NK-92 treated with Interleukin-12 subunit alpha and Interleukin-12 subunit beta, amount 100 ng/mL, for 24 hours (cell line): ENCODE measurements at places on chromosomes 5 and 9.

DNA sequence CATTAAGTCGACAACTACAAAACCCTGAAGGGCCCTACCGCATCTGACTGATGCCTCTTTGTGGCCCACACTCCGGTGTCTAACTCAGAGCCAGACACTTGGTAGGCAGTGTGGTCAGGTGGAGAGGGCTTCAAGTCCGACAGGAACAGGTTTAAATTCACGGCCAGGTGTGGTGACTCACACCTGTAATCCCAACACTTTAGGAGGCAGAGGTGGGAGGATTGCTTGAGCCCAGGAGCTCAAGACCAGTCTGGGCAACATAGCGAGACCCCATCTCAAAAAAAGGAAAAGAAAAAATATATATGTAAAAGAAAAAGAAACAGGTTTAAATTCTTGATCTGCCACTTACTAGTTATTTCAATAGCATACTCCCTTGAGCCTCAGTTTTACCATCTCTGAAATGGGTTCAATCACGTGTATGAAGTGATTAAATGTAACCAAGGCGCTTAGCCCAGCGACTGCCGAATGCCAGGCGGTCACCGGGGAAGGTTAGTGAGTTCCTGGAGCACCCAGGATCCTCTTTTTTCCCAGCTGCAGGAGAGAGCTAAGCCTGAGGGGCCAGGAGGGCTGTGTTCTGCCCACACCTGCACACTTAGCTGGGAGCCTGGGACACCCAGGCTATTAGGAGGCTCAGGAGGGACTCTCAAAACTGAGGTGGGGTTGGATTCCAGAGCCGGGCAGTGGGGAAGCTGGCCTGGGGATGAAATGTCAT is 943 bp downstream of the CLTB start:
- DNase-seq, result no peak

- DNase-seq, result peak; percentile 61
Measured at GRCh38 chr9:72365525-72366256, 683 bp upstream of the ZFAND5 start.

DNA sequence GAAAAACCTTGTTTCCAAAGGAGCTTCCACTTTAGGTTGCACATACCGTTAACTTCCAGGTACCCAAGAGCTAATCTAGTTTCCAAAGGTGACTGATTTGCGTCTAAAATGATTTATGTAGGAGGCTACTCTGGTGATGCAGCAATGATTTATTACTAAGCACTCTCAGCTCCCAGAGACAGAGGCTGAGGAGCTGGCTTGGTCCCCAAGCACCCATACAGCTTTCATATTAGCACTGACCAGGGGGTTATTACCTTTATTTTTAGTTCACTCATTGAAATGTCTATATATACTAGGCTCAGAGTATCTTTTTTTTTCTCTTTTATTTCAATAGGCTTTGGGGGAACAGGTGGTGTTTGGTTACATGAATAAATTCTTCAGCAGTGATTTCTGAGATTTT is 91.2 kb upstream of the EQTN start:
- no peak for DNase-seq

- no peak for DNase-seq
Measured at GRCh38 chr9:27351438-27351837, 54.5 kb upstream of the EQTN start.

- no peak for DNase-seq
Measured at GRCh38 chr5:79225026-79225425, 10.9 kb upstream of the JMY start.

- DNase-seq, result no peak
Measured at GRCh38 chr9:2576631-2577030, 45.0 kb upstream of the VLDLR start.

- DNase-seq, result no peak
Measured at GRCh38 chr9:79384501-79384900, 187.3 kb upstream of the TLE4 start.

DNA sequence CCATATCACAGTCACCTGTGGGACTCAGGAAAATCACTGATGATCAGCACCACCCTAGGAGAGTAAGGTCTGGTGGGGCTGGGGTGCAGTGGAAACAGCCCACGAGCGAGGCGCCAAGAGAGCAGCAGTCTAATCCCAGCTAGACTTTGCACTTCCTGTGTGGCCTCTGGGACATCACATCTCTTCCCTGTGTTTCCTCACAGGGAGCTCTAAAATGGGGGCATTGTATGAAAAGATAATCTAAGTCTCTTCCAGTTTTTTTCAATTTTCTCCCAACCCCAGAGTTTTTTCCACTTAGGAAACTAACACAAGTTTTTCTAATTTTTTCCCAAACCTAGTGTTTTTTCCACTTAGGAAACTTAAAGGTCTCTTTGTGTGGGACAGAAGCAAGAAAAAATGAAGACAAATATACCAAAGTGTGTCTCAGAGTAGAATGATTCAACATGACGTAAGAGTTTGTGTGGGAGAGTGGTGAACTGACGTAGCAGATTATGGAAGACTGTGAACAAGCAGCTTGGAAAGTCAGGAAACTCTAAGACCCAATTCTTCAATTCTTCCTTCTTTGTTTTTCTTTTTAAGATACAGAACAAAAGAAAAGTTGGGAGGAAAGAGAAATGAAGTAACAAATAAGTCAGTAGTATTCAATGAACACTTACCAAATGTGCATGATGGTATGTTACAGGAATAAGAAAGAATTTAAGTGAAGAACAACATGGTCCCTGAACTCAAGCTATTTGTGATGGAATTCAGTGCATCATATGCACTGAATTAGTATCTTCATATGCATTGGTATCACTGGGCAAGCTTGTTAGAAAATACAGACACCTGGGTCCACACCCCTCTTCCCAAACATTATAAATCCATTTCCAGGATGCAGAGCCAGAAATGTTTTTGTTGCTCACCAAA is 51.3 kb downstream of the LHFPL2 start:
- DNase-seq, result no peak

GRCh38 chr9:135487281-135488012 is 7.9 kb downstream of the PPP1R26 start:
- no peak for DNase-seq

DNA sequence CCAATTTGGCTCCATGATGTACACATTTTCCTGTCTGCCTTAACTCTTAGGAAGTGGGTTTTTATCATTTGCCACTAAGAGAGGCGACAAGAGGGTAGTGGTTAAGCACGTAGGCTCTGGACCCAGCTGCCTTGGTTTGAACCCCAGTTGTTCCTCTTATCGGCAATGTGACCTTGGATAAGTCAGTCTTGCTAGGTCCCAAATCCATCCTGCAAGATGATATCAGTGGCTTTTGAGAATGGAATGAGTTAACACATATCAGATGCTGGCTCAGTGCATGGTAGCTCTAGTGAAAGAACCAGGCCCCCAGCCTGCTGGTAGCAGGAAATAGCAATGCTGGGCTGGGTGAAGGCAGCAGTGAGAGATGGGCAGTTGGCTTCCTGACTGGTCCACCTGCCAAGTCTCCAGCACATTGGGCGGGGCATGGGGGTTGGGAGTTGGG is 72.5 kb downstream of the STK10 start:
- DNase-seq, result peak; percentile 49

DNA sequence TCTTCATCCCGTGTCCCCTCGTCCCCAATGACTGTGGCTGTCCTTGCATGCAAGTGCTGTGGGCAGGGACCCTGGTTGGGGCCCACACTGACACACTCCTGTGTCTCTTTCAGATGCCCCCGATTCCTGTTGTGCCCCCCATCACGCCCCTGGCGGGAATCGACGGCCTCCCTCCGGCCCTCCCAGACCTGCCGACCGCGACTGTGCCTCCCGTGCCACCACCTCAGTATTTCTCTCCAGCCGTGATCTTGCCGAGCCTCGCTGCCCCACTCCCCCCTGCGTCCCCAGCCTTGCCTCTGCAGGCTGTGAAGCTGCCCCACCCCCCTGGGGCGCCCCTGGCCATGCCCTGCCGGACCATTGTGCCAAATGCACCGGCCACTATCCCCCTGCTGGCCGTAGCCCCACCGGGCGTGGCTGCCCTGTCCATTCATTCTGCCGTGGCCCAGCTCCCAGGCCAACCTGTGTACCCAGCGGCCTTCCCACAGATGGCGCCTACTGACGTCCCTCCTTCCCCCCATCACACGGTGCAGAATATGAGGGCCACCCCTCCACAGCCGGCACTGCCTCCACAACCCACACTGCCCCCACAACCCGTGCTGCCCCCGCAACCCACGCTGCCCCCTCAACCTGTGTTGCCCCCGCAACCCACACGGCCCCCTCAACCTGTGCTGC is 75.0 kb downstream of the WNK2 start:
- no peak for DNase-seq

- no peak for DNase-seq
Measured at GRCh38 chr5:65029178-65029577, 260.4 kb downstream of the CWC27 start.

DNA sequence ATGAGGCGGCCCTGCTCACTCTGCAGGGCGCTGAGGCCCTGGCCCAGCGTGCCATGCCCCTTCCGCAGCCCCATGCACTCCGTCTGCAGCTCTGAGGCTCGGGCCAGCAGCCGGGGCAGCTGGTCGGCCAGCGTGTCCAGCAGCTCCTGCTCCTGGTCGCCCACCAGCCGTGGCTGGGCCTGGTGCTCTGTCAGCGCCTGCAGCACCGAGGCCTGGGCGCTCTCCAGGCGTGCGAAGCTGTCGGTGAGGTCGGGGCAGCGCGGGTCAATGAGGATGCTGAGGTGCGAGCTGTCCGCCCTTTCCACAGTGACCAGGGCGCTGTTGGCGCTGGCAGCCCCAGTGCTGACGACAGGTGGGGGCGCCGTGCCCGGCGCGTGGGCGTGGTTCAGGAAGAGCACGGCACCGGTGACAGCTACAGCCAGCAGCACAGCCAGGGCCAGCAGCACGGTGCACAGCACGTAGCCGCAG is 9.4 kb downstream of the FIBCD1 start:
- no peak for DNase-seq

GRCh38 chr5:115749016-115749415 is 67.4 kb downstream of the CDO1 start:
- DNase-seq, result no peak

DNA sequence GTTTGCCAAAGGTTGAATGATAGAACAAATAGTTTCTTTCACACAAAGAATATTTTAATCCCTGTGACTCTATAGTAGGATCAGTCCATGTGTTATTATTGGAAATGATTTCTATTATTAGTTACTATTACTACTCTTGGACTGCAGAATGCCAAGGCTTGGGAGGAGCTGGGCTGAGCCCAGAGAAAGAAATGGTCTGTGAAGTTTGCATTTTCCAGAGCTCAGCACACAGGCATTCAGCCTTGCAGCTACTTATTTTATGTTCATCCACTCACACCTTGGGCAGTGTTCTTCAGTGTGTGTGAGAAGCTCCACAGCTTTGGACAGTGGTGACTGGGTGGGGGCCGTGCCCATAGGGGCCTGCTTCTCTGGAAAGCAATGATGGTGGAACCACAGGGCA is 583.1 kb downstream of the CCDC171 start:
- no peak for DNase-seq

DNA sequence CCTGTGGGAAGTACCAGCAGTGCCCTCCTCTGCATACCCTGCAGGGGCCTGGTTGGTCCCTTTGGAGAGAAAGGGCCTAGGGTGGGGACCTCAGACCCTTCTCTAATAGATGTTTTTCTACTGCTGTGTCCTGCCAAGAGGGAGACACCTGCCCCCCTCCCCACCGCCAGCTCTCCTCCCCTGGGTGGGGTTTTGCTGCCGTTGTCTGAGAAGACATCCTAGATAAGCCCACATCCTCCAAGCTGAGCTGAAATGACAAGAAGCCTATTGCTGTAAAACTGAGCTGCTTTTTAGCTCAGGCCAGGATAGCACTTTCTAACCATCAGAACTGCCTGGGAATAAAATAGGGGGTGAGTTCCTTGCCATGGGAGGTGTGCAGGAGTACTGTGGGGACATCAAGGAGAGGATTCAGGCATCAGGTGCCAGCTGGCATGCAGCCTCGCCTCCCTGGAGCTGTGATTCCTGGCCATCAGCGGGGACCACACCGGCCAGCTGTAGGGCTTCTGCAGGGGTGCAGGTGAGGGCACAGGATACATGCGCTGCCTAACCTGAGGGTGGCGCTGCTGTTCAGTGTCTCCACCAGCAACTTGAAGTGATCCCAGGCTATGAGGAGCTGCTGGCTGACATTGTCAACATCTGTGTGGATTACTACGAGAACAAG is 37.9 kb downstream of the CYFIP2 start:
- no peak for DNase-seq

DNA sequence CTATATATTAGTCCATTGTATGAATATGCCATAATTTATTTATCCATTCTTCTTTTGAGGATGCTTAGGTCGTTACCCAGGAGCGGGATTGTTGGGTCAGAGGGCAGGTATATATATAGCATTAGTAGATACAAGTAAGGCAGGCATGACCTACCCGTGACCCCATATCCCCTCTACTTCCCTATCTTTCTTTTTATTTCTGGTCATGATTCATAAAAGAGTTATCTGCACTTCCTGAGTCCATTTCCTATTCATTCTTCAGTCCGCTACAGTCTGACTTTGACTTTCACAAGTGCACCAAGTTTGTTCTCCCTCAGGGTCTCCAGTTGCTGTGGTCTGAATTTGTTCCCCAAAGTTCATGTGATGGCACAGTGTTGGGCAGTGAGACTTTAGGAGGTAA is 6.9 kb downstream of the RHOBTB3 start:
- DNase-seq, result no peak

DNA sequence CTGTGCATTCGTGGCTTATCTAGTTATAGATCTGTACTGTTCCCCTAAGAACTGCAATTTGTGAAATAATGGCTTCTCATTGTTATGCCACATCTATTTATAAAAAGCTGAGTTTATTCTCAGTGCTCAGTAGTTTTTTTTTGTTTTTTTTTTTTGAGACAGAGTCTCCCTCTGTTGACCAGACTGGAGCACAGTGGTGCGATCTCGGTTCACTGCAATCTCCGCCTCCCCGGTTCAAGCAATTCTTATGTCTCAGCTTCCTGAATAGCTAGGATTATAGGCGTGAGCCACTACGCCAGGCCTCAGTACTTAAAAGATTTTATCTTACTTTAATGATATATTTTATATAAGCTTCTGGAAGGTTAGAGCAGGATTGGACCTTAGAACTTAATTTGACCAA is 19.0 kb downstream of the SEC61B start:
- DNase-seq, result no peak

GRCh38 chr9:32550150-32550561 is 2.0 kb upstream of the SMIM27 start:
- DNase-seq, result no peak
